ENCODE measurements at places on chromosomes 7 and 10. TPM values are rescaled to one million over a fixed set of nuclear protein-coding genes. Genes with fewer than 3 reads are reported as not detected.
A peak's percentile ranks its signal among the peaks of the same experiment; 100 is the strongest.

DNA sequence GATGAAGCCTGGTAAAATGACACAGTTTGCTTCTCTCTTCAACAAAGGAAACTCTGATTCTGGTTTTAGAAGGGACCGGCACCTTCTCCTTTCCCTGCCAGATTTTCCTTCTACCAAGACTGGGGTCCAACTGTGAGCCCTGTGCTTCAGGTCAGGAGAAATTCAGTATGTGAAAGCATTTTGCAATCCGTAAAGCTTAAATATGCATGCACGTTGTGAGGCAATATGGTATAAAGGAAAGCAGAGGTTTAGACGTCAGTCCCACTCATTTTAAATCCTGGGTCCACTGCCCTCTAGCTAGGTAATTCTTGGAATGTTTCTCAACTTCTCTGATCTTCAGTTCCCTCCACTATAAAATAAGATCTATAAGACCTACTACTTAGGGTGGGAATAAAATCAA, 359.0 kb upstream of the NPSR1 start:
- no peak for DNase-seq

- DNase-seq, result no peak
Measured at GRCh38 chr7:118948508-118948907, 724.0 kb downstream of the ANKRD7 start.

DNA sequence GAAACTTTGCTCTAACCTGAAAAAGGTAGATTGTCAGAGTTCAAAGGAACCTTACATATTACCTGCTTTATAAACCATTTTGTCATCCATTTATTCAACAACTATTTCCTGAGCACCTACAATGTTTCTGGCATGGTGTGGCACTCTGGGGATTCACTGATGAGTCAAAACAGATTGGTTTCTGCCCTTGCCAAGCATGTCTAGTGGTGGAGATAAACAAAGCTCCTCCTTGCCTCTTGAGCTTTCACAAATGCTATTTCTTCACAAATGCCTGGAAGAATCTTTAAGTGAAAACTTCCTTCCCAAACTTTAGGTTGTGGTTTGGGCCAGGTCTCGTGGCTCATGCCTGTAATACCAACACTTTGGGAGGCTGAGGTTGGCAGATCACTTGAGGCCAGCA, 85.1 kb upstream of the RELN start:
- DNase-seq, result no peak

DNA sequence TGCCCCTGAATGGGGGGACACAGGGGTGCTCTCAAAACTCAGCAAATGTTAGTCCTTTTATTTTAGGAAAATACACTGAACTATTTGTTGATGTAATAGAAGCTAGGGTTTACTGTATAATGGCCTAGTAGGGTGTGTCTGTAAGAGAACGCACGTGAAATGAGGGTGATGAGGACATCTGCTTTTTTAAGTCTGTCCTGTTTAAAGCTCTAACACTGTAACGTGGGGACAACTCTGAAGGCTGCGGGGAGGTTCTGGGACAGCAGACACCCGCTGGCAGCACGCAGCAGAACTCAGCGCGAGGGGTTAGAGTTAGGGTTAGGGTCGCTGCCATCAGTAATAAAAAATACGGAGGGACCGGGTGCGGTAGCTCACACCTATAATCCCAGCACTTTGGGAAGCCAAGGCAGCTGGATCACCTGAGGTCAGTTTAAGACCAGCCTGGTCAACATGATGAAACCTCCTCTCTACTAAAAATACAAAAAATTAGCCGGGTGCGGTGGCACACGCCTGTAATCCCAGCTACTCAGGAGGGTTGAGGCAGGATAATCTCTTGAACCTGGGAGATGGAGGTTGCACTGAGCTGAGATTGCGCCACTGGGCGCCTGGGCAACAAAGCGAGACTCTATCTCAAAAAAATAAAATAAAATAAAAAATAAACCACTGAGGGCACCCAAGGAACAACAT, 98.0 kb downstream of the CTBP2 start:
- no peak for DNase-seq

GRCh38 chr7:75991531-75992082, 2.8 kb downstream of the TMEM120A start:
- no peak for DNase-seq

DNA sequence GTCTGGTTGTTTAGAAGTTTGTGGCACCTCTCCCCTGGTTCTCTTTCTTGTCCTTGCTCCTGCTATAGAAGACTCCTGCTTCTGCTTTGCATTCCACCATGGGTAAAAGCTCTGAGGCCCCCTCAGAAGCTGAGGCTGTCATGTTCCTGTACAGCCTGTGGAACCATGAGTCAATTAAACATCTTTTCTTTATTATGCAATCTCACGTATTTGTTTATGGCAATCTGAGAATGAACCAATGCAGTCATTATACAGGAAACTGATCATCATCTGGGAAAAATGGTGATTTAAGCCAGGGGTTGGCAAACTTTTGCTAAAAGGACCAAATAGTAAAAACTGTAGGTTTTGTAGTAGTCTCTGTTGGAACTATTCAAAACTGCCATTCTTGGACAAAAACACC, 175.4 kb downstream of the CSTF2T start:
- DNase-seq, result no peak

- no peak for DNase-seq
Measured at GRCh38 chr10:101965075-101965765, 90.8 kb downstream of the ARMH3 start.

- no peak for DNase-seq
Measured at GRCh38 chr7:6705959-6706665, 635 bp downstream of the ZNF12 start.

GRCh38 chr10:30466445-30466844, 32.5 kb downstream of the MAP3K8 start:
- no peak for DNase-seq

DNA sequence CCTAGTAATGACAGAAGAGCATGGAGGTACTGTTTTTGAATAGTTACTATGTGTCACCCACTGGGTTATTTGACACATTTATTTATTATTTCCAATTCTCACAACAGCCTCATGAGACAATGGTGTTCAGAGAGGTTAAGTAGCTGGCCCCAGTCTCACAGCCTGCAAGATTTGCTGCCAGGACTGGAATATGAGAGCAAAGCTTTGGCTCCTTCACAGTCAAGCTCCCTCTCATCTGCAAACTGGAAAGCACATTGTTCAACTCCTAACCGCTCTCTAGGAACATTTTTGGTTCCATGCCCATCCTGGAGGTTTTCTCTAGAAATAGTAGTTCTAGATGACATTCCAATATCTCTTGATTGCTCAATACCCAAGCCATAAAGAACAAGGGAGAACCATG, 75.5 kb upstream of the CXCL12 start:
- no peak for DNase-seq

GRCh38 chr10:60450291-60450690, 60.6 kb upstream of the ANK3 start:
- no peak for DNase-seq

- DNase-seq, result no peak
Measured at GRCh38 chr7:26937306-26937705, 72.9 kb upstream of the SKAP2 start.

GRCh38 chr7:139720186-139720585, 57.6 kb downstream of the HIPK2 start:
- no peak for DNase-seq

GRCh38 chr10:93219347-93219746, 145.7 kb downstream of the CYP26A1 start:
- no peak for DNase-seq

DNA sequence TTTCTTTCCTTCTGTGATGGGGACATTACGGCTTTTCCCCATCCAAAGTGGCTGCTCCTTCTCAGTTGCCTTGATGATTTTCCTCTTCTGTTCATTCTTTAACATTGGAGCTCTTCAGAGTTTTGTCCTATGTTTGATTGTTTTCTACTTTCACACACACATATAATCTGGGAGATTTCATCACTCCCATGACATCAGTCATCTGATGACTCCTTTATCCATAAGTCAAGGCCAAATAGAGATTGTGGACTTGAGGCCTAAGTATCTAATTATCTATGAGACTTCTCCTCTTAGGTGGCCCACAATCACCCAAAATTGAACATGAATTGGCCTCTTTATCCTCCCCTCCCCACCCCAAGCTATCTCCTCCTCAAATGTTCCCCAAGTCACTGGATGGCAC, 5.3 kb upstream of the COL1A2 start:
- no peak for DNase-seq

GRCh38 chr7:34662058-34662708, 4.2 kb downstream of the NPSR1 start:
- DNase-seq, result no peak

NOM1 gene
- total RNA-seq, result 19.1 TPM

SAMD9L gene
- 6.4 TPM for total RNA-seq

GRCh38 chr10:121683816-121684215, 85.6 kb upstream of the FGFR2 start:
- no peak for DNase-seq

- DNase-seq, result no peak
Measured at GRCh38 chr10:36759141-36759805, 366.1 kb upstream of the ANKRD30A start.

GRCh38 chr7:74573512-74573911, 84.0 kb upstream of the GTF2I start:
- no peak for DNase-seq

- DNase-seq, result no peak
Measured at GRCh38 chr10:120962756-120963593, 111.8 kb downstream of the WDR11 start.

CTNNA3 gene
- total RNA-seq, result 4.4 TPM

DNA sequence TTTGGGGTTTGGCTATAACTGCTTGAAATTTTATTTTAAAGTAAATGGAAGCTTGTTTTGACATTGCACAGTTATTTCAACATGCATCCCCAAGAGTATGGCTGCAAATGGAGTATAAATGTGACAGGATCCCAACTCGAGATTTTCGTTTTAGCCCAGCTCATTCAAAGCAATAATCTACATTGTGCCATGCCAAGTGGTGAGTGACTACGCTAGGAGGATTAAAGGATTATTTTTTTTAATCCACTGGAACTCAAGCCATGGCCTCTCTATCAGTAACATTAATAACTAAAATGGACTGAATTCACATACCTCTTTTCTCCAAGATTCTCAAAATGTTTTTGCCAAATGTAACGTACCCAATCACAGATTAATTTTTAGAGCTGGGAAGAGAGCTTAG, 60.6 kb upstream of the AUTS2 start:
- DNase-seq, result no peak

DNA sequence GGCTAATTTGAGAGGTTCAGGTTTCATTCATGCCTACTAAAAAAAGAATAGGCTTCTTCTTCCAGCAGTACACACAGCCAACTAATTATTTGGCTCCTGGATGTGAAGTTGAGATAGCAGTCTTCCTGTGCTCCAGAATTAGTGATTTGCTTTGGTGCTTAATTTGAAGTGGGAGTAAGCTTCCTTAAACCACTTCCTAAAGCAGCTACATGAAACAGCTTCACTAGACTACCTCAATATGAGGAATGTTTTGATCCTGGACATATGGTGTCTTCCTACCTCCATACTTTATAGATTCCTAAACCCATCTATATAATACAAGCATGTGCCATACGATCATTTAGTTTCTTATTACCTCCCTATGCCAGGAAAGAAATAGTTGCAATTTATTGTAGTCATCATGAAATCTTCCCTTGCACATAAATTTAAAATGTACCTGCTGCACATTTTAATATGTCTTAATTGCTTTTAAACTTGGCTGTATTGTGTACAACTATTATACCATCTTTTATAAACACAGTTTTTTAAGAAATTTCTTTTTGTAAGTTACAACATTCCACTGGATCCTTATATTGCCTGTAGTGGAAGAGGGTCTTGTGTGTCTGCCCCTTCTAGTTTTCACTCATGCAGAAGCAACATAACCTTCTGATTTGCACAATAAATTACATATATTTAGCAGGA, 8.6 kb downstream of the VIM start:
- no peak for DNase-seq

COL13A1 gene
- total RNA-seq, result 2.9 TPM

OR9A2 gene
- not detected for total RNA-seq

DNA sequence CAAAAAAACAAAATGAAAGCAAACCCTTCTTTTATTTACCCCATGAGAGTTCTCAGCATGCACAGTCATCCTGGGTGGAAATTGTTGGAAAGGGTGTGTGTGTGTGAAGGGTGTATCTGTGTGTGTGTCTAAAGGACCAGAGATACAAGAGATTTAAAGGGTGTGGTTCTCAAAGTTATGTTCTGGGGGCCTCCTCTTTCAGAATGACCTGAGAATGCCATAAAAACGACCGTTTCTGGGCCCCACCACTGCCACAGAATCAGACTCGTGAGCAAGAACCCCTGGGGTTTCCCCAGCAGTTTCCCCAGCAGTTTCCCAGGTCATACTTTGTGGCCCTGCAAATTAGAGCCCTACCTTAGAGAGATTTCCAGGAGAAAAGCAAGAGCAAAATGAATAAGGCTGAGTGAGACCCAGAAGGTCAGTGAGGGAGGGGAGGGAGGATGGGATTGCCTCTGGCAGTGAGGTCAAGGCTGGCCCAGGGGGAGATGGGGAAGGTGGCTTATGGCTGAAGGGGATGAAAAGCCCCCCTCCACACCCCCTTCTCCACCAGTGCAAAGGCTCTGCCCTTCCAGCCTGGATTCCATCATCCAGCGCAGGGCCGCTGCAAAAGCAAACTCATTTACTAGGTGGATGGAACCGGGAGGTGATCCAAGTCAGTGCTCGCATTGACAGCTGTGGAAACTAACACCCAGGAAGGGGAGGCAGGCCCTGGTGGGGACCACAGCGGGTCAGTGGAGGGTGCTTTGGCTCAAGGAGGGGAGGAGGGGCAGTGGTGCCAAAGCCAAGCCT, 10.2 kb downstream of the PYROXD2 start:
- no peak for DNase-seq

DNA sequence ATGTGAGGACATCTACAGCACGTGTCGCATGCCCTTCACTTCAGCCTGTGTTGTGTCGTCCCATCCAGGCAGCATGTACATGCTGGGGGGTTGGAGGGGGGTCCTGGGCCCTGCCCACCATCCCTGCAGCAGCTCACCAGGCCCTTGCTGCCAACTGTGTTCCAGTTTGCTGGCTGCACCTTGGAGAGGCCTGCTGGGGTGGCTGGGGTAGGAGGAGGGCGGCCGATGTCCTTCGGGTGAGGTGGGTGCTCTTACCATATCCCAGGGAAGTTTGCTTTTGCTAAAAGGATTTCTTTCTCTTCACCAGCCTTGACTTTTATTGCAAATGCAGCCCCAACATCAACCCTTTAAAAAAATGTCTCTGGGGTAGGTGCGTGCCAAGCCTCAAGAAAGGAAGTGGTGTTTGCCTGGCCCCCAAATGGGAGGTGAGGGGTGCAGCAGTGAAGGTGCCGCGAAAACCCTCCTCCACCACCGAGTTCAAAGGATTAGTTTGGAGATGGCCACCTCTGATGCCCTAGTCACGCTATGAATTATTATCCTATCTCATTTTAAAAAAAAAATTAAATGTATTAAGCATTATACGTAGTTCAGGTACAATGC, 165.8 kb upstream of the KLF6 start:
- no peak for DNase-seq

- DNase-seq, result peak; percentile 85
Measured at GRCh38 chr10:97072851-97073665, 112.7 kb downstream of the SLIT1 start.

RELN gene
- 7.5 TPM for total RNA-seq

DNA sequence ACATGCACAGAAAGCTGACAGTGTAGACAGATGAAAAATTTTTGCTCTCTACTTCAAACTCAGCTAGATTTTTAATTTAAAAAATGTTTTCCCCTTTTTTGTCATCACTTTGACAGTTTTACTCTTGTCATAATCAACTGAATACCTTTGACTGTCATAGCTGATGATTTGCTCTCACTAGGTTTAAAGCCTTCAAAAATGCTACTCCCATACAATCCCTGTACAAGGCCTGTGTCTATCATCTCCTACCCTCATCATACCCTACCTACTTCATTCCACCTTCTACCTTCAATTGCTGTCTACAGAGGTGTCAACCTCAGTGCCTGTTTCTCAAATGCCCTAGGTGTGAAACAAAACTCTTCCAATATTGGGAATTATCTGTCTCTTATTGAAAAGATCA, 230.3 kb downstream of the SEMA3A start:
- no peak for DNase-seq
